ENCODE measurements at places on chromosomes 7 and 10.

- DNase-seq: no peak
These were observed 452 bp downstream of the SEMA3C start for GRCh38 chr7:80918399-80918798.

GRCh38 chr10:30048768-30049517 is 10.4 kb downstream of the JCAD start:
- no peak for DNase-seq

GRCh38 chr7:99898836-99899235 is 20.5 kb downstream of the TRIM4 start:
- DNase-seq: no peak

GRCh38 chr10:72097448-72098300 is 9.3 kb upstream of the SPOCK2 start:
- no peak for DNase-seq

GRCh38 chr10:3687510-3688081 is 97.4 kb downstream of the KLF6 start:
- no peak for DNase-seq

DNA sequence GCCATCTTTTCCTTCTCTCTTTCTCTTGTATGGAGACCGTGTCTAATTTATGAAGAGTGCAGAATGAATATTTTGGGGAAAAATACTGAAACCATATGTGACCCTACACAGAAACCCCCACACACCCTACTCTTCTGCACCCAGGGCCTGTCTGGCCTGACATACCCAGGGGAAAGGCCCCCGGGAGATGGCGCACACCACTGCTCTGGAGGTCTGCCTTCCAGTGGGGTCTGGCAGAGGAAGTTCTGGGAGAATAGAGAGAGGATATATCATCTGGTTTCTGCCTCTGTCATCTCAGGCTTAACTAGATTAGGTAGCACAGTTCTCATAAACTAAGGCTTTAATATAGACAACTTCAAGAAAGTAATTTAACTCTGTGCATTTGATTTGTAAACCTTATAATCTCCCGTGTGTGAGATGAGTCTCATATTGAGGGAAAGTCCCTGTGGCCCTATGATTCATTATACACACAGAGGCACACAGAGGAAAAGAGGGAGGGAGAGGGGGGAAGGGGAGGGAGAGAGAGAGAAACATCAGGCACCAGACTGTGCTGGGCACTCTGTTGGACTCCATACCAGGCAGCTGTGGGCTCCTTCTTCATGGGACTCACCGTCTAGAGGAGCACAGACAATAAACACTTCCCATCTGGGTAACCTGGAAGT is 123.3 kb downstream of the AOAH start:
- no peak for DNase-seq

- no peak for DNase-seq
These were observed 109.4 kb downstream of the MBL2 start for GRCh38 chr10:52663161-52663560.

DNA sequence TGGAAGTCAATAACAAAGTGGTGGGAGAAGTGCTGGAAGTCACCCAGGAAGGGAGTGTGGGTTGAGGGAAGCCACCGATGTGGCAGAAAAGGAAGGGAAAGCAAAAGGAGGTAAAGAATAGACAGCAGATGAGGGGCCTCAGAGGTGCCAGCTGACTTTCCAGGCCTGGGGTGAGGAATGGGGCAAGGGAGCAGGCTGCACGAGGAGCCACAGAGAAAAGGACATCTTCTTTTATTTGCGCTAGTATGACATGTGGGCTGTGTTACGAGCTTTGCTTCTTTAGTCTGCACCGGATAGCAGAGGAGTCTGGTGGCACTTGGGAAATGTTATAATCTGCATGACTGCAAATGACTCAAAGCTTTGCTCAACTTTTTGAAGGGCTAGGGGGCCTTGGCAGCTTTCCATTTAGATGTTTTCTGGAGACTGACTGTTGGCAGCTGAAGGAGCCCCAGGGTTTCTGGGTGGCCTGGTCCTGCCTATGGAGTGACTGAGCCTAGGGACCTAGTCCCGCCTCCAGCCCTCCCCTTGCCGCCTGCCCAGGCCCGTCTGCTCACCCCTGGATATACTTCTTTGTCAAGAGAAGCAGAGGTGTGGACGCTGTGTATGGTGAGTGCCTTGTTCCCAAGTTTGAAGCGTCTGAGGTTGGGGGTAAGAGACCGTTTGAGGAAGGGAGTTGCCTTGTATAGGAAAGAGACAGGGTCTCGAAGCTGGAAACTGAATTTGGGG is 5.1 kb downstream of the PRXL2A start:
- no peak for DNase-seq

DNA sequence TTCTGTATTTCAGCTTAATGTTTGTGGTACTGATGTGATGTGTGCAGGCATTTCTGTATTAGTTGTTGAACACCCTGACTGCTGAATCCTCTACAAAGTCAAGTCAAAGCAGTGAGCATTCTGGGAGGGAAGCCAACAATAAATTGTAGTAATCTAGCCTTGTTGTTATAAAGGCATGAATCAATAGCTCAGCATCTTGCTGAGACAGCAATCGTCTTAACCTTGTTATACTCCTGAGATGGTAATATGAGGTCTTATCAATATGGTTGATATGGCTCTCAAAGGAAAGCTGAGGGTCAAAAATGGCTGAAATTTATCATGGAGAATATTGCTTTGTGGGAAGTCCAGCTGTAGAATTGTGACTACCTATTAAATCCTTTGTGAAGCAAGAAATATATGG is 299.4 kb downstream of the DNAJB9 start:
- no peak for DNase-seq

DNA sequence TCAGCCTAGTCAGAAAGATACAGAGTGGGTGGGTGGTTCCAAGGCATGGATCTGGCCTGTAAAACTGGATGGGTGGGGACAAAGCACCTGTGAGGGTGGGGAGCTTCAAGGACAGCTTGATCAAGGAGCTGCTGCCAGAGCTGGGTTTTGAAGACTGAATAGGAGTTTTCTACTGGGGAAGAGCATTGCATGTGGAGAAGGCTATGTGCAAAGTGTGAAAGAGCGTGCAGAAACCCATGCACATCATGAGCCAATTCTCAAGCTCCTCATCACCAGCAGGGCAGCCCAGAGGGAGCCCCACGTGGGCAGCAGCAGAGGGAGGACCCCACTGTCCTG is 58.6 kb downstream of the PDGFA start:
- DNase-seq: no peak

DNA sequence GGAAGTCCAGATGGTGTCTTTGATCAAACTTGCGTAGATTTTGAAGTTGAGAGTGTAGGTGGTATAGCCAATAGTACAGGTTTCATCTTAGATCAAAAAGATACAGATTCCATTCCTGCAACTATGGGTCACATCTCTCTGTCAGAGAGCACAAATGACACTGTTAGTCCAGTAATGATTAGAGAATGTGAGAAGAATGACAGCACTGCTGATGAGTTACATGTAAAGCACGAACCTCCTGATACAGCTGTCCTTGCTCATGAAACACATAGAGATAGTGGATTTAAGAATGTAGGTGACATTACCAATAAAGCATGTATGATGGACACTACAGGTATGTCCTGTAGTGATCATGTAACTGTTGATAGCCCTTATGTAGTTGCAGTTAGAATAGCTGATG is 59.1 kb downstream of the LOXL4 start:
- DNase-seq: no peak

- DNase-seq: peak; percentile 33
These were observed 21.3 kb downstream of the TIAL1 start for GRCh38 chr10:119575506-119575905.

DNA sequence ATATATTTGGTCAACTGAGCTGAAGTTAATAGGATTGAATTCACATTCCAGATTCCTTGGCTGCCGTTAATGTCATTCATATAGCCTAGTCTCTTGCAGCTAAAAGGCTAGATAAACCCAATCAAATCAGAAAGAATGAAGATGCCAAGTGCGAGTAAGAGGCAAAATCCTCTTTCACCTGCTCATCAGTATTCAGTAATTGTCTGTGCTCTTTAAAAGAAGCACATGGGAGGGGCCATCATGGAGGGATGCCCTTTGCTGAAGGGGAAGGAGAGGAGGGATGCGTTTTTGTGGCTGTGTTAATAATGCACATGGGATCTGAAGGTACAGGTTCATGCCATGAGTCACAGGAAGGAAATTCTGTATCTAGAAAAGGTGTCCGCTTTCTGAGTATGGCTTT is 232.2 kb downstream of the TMEM178B start:
- DNase-seq: no peak

GRCh38 chr7:64686493-64687184 is 20.7 kb downstream of the ZNF107 start:
- no peak for DNase-seq

- DNase-seq: no peak
These were observed 74.5 kb downstream of the COBL start for GRCh38 chr7:51242007-51242691.

- no peak for DNase-seq
These were observed 462.8 kb upstream of the ZWINT start for GRCh38 chr10:56823849-56824248.

- DNase-seq: no peak
These were observed 1579.4 kb upstream of the LRRTM3 start for GRCh38 chr10:65346466-65346865.

DNA sequence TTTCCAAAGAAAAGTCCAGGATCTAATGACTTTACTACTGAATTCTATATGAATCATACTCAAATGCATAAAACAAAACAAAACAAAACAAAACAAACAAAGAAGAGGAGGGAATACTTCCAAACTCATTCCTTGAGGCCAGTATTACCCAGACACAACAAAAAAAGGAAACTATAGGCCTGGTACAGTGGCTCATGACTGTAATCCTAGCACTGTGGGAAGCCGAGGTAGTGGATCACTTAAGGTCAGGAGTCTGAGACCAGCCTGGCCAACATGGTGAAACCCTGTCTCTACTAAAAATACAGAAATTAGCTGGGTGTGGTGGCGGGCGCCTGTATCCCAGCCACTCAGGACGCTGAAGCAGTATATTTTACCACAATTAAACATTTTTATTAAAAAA is 114.6 kb downstream of the NRBF2 start:
- no peak for DNase-seq

DNA sequence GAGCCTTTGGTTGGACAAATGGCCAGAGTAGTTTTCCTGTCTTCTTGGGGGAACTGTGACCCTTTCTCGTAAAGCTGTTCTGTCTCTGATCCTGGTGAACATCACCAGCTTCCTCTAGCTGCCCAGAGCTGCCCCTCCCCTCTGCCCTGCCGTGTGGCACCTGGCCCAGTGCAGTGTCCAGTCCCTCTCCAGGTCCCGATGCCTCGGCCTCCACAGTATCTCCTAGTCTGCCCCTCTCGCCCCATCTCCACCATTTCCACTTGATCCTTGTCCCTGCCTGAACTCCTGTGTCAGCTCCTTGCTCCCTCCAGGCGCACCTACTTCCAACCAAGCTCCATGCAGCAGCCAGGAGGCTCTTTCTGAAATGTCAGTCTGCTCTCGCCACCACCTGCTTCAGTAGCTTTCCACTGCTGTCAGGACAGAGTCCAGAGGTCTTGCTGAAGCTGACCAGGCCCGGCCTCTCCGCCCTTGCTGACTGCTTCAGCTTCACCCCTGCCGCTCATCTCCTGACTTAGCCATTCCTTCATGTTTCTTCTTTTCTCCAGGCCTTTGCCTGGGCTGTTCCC is 133.6 kb downstream of the GRK5 start:
- no peak for DNase-seq

DNA sequence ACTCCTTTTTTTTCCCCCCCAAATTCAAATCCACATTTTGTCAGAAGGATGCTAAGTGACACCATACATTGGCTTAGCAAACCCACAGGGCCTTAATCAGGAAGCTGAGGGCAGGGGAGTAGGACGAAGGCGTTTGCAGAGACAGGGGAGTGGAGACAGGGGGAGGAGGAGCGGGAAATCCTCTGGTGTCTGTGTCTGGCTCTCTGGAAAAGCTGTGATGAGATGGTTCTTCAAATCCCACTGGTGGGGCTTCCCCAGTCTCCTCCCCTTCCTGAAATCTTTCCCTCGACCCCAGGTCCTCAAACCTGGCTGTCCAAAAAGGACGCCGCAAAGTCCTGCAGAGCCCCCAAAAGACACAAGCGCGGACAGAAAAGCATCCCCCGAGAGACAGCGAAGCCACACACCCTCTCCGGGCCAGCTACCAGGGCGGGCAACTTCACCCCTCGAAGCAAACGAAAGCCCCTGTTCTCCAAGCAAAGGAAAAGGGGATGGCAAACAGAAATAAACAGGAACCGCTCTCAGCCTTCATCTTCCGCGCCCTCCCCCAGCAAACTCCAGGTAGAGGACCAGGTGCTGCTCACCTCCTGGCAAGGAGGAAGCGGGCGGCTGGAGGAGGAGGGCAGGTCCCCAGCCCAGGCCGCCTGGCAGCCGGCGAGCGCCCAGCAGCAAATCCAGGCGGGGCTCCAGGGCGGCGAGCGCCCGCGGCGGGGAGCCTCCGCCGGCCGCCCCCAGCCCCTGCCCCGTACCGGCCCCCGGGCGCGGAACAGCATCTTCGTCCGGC is 520 bp downstream of the ELAPOR2 start:
- peak; percentile 20 for DNase-seq

DNA sequence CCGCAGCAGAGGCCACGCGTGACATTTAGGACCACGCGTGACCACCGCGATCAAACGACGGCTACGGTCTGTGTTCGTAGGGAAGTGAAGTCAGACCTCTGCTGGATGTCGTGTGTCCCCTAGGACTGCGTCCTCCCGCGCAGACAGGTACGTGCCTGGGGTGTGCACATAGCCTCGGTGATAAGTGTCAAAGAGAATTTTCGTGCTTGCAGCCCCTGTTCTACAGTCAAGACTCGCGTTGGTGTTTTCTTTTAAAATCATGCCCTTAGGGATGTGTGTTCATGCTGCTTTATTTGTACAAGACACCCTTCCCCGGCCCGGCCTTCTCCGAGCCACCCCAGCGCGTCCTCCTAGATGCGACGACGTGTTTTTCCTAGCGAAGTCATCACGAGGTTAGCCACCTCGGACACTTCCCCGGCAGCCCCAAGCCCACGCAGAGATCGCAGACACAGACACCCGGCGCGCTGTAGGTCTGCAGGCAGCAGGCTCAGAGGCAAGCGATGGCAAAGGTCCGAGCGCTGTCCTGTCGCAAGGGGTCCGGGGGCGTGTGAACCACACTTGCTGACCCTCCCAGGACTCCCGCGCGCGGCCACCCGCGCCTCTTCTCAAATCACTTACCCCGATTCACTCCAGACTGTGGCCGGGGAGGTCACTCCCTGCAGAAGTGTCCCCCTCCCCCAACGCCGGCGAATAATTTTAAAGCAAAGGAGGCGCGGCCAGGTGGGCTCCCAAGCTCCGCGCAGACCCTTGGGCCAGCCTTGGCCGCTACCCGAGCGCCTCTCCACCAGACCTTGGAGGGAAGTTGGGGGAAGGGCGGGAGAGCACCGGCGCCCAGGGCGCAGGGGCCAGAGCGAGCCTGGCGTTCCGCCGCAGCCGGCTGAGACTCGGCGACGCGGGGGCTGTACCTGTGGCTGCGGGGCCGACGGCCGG is 552 bp downstream of the MKX start:
- peak; percentile 21 for DNase-seq

- DNase-seq: no peak
These were observed 72.3 kb downstream of the PRPF18 start for GRCh38 chr10:13658871-13659685.

- no peak for DNase-seq
These were observed 334.8 kb downstream of the GLRX3 start for GRCh38 chr10:130470973-130471372.

DNA sequence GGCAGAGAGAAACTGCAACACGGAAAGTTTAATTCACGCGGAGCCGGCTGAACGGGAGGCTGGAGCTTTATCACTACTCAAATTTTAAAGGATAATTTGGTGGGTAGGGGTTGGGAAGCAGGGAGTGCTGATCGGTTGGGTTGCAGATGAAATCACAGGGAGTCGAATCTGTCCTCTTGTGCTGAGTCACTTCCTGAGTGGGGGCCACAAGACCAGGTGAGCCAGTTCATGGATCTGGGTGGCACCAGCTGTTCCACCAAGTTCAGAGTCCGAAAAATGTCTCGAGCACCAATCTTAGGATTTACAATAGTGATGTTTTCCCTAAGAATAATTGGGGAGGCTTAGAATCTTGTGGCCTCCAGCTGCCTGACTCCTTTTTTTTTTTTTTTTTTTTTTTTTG is 3.6 kb upstream of the PRAP1 start:
- no peak for DNase-seq
